ENCODE measurements at places on chromosomes 13 and 19. TPM values are rescaled to one million over a fixed set of nuclear protein-coding genes. Genes with fewer than 3 reads are reported as not detected.

DNA sequence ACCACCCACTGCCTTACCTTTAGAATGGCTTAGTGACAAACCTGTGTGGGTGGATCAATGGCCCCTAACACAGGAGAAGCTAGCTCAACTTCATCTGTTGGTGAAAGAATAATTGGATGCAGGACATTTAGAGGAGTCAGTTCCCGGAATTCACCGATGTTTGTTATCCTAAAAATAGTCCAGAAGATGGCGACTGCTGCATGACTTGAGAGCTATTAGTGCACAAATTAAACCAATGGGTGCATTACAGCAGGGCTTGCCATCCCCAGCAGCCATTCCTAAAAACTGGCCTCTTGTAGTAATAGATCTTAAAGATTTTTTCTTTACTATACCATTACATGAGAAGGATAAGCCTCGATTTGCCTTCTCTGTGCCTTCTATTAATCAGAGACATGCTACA, 46.8 kb upstream of the ZNF726 start:
- no peak overlapping the region for H3K4me3 ChIP-seq
- no peaks in the 10 kb centered on the region for H3K4me1 ChIP-seq
- H3K27me3 ChIP-seq: no peaks in the 10 kb centered on the region
- H3K36me3 ChIP-seq: no peaks in the 10 kb centered on the region
- DNase-seq: no peak

DNA sequence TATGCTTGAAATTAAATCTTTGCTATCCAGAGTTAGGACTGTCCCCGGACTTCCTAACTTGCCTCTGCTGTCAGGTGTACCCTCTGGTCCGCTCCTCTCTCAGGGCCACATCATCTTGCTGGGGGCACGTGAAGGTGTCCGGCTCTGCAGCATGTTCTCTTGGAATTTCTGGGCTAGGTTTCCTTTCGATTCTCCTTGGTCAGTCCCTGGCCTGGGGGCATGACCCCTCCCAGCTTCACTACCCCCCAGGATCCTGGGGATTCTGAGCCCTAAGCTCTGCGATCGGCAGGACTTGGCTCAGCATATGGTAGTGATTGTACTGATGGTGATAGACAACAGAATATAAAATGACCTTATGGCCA, 5.1 kb upstream of the GPI start:
- no peaks in the 10 kb centered on the region for H3K36me3 ChIP-seq
- H3K4me1 ChIP-seq: peaks cover 33% of the 10 kb centered on the region
- peak overlapping the region; percentile 90 for H3K27ac ChIP-seq
- DNase-seq: no peak
- H3K27me3 ChIP-seq: no peaks in the 10 kb centered on the region

DNA sequence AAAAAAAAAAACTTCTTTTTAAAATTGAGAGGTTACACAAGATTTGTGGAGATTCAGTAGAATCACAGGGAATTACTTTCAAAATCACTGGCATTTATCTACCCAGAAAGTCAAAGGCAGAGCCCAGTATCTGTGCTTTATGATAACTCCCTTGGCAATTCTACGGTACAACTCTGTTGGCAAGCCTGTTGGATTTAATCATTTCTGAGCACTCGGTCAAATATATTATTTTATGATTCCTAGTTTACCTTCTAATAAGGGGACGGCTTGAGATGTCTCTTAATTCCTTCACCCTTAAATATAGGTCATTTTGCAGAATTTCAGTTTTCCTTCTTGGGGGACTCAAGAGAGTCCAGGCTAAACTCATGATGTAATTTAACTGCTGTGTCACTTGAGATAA, 987.6 kb downstream of the EFNB2 start:
- no peaks in the 10 kb centered on the region for H3K36me3 ChIP-seq
- H3K4me3 ChIP-seq: no peak overlapping the region

DNA sequence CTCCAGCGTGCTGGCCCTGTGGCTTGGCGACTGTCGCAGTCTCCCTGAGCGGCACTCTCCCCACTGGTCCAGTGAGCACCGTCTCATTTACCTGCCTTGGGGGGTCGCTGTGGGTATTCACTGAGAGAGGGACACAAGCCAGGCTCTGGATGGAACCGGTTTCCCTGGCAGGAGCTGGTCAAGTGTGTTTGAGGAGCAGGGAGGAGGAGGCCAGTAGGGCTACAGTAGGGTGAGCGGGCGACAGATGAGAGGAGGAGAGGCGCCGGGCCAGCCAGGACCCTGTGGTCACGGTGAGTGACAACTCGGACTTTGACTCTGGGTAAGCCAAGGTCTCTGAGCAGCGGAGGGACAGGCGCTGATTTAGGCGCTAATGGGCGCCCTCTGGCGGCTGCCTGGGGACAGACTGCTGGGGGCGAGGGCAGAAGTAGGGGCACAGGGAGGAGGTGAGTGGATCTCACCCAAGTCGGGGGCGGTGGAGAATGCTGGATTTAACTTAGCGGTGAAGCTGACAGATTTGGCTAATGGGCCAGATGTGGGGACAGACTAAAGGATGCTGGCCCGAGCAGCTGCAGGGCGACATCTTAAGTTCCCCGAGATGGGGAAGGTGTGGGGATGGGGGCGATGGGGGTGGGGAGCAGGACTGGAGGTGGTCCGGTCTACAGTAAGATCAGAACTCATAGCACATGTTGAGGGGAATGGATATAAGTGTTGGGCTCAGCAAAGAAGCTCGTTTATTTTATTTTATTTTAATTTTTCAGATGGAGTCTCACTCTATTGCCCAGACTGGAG, 4.7 kb upstream of the PRMT1 start:
- peaks cover 12% of the 10 kb centered on the region for H3K36me3 ChIP-seq
- DNase-seq: peak; percentile 80
- peaks cover 17% of the 10 kb centered on the region for H3K4me1 ChIP-seq
- H3K27me3 ChIP-seq: no peaks in the 10 kb centered on the region

GRCh38 chr19:41861846-41862245, 1.8 kb downstream of the RPS19 start:
- peak overlapping the region; percentile 87 for H3K4me3 ChIP-seq
- peaks cover 55% of the 10 kb centered on the region for H3K4me1 ChIP-seq
- H3K27me3 ChIP-seq: no peaks in the 10 kb centered on the region
- no peak for DNase-seq
- H3K27ac ChIP-seq: peak overlapping the region; percentile 94

- H3K4me1 ChIP-seq: peaks cover 27% of the 10 kb centered on the region
- no peaks in the 10 kb centered on the region for H3K27me3 ChIP-seq
- peaks cover 2% of the 10 kb centered on the region for H3K36me3 ChIP-seq
- DNase-seq: no peak
Measured at GRCh38 chr13:40390401-40390916, 276.0 kb downstream of the FOXO1 start.

BSPH1 gene
- total RNA-seq: not detected

MIA gene
- total RNA-seq: not detected

YJU2 gene
- total RNA-seq: 25.5 TPM

PSG7 gene
- total RNA-seq: not detected

ATP1A3 gene
- total RNA-seq: 0.85 TPM

Data from activated CD4-positive, alpha-beta memory T cell treated with anti-CD3 and anti-CD28 coated beads for 36 hours (primary cell).